Stimulated activated CD4-positive, alpha-beta T cell treated with anti-CD3 and anti-CD28 coated beads, Interleukin-2, amount 100 ng/mL, for 48 hours (primary cell): ENCODE measurements at places on chromosomes 5 and 9.

- DNase-seq, result no peak
These were observed 51.7 kb downstream of the EXOSC2 start for GRCh38 chr9:130745210-130745800.

- no peak for DNase-seq
These were observed 85.4 kb downstream of the TRIM36 start for GRCh38 chr5:115084246-115084793.

GRCh38 chr5:79890119-79890929 lies 100.7 kb downstream of the MTX3 start:
- no peak for DNase-seq

GRCh38 chr9:95722141-95722540 lies 153.3 kb upstream of the ERCC6L2 start:
- no peak for DNase-seq

DNA sequence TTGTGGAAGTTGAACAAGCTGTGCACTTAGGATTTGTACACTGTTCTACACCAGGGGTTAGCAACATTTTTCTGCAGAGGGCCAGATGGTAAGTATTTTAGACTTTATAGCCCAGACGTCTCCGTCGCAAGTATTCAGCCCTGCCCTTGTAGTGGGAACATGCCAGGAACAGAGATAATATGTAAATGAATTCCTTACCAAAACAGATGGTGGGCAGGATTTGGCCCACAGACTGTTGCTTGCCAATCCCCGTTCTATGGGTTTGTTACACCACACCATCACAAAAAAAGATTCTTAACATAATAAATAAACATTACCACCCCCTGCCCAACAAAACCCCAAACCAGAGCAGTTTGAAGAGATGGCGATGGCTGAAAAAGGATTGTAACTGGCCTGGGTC lies 74.3 kb downstream of the AMBP start:
- no peak for DNase-seq

DNA sequence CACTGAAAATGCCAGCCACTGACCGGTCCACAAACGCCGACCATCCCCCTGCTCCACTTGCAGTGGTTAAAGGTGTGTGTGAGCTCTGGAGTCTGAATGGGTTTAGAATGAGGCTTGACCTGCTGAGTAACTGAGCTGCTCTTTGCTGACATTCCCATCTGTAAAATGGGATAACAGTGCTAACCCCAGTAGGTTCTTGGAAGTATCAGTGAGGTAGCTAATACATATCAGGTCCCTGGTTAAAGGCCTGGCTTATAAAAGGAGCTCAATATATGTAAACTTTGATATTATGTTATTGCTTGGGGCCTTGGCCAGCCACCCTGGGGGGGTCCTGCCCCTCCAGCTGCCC lies 31.1 kb upstream of the DAB2IP start:
- DNase-seq, result no peak

DNA sequence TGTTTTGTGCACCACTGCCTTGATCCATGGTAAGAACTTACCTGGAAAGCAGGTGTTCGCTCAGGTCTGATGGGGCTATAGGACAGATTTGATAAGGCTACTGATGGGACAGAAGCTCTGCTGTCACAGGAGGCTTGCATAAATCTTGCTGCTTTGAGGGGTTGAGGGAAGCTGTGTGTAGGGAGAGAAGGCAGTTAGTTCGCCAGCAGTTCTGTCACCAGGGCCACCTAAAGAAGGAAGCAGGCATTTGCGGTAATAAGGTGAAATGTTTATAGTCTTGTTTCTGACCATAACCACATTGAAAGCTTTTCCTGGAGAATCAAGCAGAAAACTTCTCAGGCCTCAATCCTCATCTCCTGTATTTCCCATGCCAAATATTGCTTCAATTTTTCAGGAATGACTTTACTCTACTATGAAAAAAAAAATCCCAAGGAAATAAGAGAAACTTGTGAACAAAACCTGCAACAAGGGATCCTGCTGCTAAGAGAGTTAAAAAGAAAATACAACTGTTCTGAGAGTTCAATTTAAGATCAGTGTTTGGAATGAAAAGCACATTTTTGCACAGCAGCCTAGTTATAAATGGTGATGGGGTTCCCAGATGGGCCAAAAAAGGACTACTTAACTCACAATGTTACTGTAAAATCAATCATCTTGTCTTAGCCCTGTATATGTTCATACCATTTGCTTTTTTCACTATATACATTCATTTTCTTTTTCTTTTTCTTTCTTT lies 122.0 kb upstream of the RANBP3L start:
- DNase-seq, result no peak

DNA sequence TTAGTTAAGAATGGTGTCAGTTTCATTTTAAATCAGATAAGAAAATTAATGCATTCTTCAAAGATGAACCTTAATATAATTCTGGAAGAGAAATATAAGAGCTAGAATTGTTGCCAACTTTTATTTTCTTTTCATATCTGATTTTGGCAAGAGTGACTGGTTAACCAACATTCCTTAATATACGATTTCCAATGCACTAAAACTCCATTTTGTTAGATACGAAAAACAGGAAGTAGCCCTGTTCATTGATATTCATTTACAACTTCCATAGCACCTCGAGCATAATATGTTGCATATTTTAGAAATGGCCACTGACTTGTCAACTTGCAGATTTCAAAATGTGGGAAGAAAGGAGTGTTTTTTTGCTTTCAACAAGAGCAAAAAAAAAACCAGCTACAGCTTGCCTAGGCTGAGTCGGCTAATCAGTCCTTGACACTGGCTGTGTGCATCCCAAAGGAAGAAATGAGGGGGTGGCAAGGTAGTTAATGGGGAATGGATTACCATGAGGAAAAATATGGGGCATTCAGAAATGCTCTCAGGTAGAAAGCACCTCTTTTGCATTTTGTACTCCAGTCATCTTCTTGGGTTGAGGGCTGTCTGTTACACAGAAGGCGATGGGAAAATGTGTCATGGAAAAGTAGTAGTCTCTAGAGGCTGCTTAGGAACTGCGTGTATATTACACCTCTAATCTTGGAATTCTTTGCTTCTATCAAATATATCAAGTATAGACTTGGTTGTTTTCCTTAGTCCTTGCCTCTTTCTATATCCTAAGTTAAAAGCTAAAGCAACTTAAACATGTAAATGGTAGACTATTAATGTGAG lies 3.9 kb downstream of the MAP3K1 start:
- DNase-seq, result no peak

DNA sequence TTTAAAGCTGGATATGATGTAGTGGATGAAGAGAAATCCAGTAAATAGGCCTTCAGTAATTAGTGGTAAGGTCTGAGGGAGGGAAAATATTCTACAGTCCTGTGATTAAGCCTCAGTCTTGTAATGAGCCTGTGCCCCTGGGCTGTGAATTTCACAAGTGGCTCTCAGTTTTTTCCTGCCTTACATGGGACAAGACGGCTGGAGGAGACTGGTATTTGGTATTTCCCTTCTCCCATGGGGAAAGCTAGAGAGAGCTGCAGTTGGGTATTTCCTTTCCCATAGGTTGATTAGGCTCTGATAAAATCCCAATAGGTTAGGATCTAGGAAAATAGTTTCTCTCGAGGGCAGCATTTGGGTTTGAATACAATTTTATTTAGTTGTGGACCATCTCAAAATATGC lies 62.2 kb upstream of the GNA14 start:
- no peak for DNase-seq

- DNase-seq, result no peak
These were observed 93.3 kb downstream of the KIAA0825 start for GRCh38 chr5:94524841-94525697.

DNA sequence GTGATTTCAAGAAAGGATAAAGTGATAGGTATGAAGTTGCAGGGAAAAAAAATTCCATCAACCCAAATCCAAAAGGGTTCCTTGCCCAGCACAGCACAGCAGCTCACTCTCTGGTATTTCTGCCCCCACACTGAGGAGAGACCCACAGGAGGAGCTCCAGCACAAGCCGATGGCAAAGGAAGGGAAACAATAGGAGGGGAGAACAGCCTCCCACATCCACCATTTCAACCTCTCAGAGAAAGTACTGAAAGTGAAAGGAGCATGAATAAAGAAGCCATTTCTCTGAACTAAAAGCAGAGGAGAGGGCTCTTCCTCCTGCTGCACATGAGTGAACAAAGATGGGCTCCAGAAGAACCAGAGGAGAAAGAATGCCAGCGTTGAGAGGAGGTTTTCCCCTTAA lies 54.9 kb upstream of the ZSWIM6 start:
- no peak for DNase-seq

DNA sequence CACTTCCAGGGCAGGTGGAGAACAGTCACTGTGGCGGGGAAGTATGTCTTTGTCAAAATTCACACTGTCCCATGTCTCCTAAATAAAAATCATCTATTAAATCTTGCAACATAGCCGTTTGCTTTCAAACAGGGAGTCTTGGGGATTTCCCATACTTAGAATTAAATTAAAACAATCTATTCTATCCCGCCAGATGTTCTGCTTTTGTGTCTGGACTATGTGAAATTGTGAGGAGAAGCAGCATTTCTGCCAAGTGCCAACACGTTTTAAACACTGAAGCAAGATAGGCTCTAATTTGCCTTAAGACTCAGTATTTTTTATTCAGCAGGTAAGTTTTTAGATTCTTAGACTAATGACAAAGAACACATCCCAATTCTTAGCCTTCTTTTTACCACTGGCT lies 73.7 kb downstream of the SPATA31C2 start:
- no peak for DNase-seq

GRCh38 chr9:107496976-107497375 lies 7.4 kb upstream of the KLF4 start:
- no peak for DNase-seq

DNA sequence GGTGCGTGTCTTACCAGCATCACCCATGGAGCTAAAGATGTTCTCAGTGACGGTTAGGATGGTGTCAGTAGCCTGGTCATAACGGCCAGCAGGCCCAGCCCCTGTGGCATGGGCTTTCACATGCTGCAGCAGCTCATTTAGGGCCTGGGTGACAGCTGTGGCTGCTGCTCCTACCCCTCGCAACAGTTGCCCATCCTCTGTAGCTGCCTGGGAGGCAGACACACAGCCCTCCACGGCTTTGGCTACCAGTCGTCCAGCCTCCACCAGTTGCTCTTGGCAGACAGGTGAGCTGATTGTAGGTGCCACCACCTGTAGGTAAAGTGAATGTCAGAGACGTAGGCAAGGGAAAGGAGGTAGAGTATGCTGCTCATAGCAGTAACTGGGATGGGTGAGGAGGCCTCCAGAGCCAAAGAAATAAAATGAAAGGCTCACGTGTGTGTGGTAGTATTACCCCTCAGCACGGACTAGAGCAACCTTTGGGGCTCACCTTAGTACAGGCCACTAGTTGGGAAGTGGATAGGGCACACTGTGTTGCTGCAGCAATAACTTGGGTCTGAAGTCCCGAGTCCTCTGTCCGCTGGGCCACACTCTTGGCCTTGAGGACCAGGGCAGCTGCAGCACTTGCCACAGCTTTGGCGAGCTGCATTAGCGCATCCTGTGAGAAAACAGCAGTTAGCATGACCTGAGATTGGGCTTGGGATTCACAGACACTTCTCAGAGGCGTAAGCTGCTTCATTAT lies 14.7 kb downstream of the TLN1 start:
- no peak for DNase-seq

GRCh38 chr9:76882686-76883085 lies 23.2 kb downstream of the PRUNE2 start:
- DNase-seq, result no peak

DNA sequence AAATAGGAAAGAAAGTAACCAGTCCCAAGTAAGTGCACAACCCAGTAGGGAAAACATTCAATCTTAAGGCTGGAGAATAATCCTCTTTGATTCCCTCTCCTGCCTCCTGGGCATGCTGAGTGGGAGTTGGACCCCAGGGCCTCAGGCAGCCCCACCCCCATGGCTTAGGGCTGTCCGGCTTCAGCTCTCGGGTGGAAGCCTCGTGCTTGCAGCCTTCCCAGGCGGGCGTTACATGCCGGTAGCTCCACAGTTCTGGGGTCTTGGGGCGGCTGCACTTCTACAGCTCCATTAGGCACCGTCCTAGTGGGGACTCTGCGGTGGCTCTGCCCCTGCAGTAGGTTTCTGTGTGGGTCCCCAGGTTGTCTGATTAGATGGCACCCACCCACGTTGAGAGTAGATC lies 10.1 kb downstream of the GLIPR2 start:
- DNase-seq, result no peak

DNA sequence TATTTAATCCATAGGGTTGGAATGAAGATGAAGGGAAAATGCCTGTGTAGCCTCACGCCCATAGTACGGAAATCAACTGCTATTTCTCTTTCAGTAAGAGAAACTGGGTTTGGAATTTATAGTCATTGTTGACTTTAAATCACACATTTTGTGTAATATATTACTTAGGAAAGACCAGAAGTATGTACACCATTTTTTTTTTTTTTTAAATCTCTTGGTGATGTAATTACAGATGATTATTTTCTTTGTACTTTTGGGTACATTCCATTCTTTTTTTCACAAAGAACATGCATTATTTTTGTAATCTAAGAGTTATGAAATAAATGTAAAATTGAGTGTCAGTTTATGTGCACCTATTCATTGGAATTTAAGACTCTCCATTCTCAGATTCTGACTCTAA lies 45.7 kb downstream of the POC5 start:
- DNase-seq, result no peak

GRCh38 chr5:179780362-179780761 lies 13.4 kb upstream of the LTC4S start:
- no peak for DNase-seq

GRCh38 chr5:180302256-180302655 lies 10.4 kb upstream of the MAPK9 start:
- no peak for DNase-seq

DNA sequence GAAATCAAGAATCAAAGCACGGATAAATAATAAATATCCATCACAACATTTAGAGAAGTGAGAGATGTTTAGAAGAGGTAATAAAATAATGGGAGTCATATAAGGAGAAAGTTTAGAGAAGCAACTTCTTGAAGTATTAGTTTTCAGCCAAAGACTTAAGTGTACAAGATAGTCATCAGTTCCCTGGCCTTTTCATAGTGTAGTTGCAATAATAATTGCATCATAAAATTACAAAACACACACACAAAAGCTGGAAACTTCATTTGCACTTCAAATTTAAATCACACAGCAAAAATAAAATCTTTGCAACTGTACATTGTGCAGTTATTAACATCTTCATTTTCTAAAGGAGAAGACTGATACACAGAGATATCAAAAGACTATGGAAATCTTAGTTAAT lies 319.1 kb upstream of the RGMB start:
- no peak for DNase-seq

DNA sequence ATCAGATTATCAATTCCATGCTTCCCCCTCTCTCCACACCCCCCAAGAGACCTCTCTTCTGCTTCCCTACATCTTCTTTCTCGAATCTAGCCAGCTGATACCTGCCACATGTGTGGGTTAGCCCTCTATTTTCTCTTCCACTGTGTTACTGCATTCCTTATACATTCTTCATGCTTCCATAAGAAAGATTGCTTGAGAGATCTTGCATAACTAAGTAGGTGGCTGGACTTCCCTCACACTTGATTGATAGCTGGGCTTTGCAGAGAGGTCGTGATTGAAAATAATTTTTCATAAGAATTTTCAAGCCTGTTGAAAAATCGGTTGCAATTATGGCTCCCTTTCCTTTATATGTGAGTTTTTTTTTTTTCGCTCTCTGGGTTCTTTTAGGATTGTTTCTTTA lies 33.0 kb upstream of the PANK3 start:
- DNase-seq, result no peak

- no peak for DNase-seq
These were observed 24.5 kb downstream of the MRPS27 start for GRCh38 chr5:72295539-72295938.
